SHP77 (cell line): ENCODE measurements at places on chromosomes 16 and 17.

GRCh38 chr16:85003725-85004586, 7.4 kb downstream of the ZDHHC7 start:
- DNase-seq: no peak

DNA sequence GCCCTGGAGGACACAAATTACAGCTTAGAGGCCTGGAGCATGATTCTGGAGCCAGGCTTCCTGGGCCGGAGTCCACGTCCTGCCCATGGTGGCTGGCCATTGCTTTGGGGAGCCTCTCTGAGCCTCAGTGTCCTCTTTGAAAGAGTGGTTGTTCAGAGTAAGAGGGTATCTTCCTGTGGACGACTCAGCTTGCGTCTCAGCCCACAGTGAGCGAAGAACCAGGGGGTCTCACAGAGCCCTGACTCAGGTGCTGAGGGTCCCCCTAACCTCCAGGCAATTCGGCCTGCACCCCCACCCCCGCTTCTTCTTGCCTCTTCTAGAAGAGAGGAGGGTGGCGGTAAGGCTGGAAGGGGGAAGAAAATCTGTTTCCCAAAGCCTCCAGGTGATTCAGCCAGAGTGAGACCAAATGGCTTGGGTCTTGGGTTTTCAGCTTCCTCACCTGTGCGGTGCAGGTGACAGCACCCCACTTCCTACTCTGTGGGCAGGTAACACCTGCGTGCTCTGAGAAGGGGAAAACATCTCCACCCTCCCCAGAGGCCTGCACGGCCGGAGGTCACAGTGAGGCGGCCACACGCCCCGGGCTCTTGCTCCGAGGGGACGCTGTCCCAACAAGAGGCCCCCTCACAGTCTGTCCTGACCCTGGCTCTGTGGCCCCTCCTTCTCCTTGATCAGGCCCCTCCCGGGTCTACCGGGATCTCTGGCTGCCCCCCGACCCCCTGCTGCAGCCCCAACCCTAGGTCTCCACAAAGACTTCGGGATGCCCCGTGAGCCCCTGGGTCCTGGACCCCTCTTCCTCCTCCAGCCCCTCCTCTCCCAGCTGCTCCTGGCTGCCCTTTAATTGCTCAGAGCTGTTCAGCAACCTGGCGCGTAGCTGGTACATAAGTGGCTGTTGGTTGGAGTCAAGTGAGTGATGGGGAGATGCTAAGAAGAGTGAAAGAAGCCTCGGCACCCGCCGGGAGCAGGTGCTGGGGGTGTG, 119.2 kb downstream of the METRNL start:
- DNase-seq: no peak

- DNase-seq: no peak
Measured at GRCh38 chr17:80645706-80646325, 101.2 kb downstream of the RPTOR start.

- DNase-seq: no peak
Measured at GRCh38 chr16:88506723-88507122, 53.6 kb downstream of the ZFPM1 start.

DNA sequence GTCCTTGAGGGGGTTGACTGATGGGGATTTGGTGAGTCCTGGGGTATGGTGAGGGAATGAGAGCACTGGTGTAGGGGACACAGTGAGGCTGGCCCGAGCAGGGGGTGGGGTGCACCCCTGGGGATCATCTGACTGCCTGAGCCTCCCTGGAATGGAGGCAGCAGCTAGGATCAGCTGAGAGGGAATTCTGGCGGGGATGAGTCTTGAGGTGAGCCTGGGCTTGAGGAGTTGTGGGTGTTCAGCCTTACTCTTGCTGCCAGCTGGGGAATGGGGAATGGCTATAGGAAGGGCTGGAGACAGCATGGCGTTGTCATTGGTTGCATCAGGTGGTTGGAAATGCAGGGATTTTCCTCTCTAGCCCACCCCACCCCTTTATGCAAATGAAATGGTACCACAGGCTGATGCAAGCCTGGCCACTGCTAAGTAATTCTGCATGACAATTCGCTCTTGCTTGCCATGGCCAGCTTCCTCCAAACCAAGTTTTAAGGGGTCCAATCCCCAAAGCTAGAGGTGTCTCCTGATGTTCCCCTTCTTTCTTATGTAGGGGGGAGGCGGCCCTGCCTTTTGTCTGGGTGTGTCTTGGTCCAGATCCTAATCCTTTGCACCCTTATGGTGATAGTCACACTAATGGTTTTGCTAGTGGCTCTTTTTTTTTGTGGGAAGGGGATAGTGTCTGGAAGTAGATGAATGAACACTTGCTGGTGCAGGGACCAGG, 7.5 kb downstream of the NFE2L1 start:
- DNase-seq: no peak

- no peak for DNase-seq
Measured at GRCh38 chr17:17845046-17845775, 8.4 kb upstream of the SREBF1 start.

DNA sequence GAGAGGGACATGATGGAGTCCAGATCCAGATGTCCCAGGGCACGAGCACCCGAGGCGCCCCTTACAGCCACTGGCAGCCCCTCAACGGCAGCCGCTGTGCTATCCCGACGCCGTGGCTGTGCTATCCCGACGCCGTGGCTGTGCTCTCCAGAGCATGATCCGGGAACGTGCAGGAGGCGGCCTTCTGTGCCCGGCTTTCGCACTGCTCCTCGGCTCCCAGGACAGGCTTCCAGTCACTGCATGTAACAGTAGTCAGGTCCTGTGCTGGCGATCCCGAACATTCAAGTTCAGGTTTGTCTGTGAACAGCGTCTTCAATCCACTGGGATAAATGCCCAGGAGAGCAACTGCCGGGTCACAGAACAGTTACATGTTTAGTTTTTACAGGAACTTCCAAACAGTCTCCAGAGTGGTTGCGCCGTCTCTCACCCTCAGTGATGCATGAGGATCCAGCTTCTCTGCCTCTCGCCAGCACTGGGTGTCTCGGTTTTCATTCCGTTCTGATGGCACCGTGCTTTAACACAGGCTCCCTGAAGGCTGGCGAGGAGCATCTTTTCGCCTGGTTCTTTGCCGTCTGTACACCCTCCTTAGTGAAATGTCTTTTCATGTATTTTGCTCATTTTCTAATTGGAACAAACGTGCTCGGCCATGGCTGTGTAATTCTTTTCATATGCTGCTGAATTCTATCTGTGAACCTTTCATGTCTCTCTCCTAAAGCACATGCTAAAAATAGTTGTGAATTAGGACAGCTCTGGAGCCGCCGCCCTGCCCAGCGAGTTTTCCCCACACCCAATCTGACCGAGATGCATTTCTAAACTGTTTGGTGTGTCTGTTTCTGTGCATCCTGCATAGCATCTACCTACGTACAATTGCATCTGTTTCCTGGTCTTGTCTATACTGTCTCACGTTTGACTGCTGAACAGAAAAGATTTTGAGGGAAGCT, 72.6 kb upstream of the METRNL start:
- no peak for DNase-seq

DNA sequence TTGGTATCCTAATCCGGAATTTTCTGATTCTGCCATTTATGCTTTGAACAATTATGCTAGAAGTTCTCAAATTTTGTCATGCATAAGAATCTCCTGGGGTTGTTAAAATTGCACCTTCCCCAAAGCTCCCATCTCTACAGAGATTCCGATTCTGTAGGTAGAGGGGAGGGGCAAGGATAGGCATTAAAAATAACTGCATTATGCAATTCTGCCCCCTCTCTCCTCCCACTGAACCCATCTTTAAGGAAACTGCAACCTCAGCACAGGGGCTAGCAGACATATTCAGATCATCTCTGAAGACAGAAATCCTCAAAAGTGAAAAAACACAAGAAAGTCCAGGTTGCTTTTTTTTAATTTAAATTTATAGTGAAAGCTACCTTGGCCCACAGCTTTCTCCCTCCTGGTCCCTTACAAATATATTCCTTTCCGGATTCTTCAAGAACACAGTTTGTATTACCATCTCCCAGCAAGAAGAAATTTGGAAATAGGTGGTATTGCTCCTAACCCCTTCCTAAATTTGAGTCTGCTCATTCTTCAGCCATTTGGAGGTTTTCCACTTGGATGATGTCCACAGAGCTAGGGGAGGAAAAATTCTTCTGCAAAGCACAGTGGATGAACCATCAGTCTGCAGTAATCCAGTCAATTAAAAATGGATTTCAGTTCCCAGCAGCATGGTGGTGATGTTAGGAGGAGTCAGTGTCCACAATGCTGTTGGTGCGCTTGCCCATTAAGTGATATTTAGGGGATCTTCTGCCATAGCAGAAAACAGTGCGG, 67.7 kb downstream of the RBFOX1 start:
- no peak for DNase-seq

DNA sequence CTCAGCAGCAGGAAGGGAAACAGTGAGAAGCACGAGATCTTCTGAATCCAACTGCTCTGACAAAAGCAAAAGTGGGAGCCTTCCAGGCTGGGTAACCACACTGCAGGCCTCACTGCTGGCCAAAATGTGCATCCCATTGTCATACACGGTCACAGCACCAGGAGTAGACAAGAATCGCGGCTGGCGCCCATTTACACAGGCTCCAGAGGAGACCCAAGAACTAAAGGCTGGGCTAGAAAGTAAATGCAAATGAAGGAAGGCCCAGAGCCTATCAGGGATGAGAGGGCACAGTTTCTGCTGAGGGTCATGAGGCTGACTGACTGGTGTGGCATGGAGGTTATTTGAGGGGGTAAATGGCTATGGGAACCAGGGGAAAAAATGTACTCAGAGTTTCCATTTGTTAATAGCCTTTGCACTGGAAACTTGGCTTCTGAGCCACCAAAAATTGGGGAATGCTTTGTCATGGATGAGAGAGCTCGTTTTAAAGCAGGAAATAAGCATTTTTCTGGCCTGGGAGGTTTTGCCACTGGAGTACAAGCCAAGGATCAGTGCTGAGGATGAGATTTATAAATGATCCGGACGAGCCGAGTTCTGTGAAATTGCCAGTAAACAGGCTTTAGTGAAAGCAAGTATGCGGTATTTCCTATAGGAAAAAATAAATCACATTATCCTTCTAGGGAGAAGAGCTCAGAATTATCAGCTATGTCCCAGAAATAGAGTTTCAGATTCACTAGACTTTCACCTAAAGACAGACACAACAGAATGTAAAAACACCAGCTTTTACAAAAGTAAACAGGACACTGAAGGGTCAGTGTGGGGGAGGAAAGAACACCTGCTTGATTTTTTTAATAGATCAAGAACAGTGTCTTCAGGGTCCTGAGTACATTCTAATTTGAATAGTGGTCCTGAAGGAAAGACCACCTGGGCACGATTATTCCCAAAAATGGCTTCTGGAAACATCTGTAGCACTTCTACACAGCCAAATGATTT, 66.9 kb upstream of the GSG1L start:
- DNase-seq: no peak

DNA sequence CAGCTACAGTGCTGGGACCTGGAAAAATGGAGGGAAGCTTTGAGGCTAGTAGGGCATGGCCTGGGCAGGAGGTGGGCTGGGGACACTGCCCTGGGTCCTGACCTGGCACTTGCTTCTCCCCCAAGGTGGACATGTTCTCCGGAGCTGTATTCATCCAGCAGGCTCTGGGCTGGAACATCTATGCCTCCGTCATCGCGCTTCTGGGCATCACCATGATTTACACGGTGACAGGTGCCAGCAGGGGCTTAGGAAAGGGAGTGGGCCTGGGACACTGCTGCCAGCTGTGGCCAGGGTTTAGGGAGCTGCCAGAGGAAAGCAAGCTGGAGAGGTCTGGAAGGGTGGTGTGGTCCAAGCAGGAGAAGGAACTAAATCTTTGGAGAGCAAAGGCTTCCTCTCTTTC, 3.1 kb downstream of the SLC5A2 start:
- DNase-seq: no peak

- no peak for DNase-seq
Measured at GRCh38 chr16:81170824-81171223, 67.7 kb upstream of the BCO1 start.
